ENCODE measurements at places on chromosomes 16 and 17.

DNA sequence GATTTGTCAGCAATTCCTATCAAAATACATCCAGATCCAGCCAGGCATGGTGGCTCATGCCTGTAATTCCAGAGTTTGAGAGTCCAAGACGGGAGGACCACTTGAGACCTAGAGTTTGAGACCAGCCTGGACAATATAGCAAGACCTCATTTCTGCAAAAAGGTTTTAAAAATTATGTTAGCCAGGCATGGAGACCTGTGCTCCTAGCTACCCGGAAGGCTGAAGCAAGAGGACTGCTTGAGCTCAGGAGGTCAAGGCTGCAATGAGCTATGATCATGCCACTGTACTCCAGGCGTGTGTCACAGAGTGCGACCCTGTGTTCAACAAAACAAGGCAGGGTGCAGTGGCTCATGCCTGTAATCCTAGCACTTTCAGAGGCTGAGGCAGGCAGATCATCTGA lies 215.2 kb downstream of the CPPED1 start:
- DNase-seq: no peak

DNA sequence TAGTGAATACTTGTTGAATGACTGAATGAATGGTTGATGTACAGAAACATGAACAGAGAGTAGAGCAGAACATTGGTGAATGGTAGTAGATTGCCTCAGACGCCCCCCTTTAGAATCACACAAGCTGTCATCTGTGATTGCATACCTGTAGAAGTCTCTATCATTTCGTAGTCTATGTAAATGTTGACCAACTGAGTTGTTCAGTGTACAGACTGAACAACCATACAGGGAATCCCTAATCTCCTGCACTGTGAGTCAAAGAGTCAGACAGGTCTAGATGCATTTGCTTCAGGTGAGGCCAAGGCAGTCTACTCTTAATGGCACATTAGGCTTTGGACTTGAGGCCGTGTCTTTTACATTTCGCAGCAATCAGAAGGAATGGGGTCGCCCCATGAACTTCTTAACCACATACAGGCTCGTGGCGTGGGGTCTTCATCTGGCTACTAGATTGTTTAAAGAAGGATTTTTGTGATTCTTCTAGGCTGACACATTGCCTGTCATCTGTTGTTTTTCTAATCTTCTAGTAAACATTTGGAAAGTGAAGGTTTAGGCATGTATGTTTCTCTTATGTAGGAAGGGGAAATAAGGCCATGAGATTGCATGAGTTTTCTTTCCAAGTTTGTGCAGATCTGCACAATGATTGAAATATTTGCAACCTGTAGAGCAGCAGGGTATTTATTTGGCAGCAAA lies 157.4 kb downstream of the WWOX start:
- DNase-seq: no peak

- no peak for DNase-seq
These were observed 36.6 kb upstream of the SMURF2 start for GRCh38 chr17:64698725-64699124.

DNA sequence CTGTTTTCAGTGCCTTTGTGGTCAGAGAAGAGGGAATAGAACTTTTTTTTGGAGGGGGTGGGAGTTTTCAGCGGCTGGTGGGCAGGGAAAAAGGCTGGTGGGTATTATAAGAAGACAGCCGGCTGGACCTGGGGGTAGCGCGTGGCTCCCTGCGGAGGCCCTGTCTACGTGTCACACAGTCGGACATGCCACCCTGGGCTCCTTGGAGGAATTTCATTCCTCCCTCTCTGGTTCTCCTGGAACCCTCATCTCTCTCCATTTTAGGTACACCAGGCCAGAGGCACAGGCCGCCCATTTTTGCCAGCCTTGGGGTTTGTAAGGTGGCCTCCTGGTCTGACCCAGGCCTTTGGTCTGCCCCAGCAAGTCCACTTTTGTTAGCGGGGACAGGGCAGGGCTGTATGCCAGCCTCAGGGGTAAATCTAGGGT lies 908 bp downstream of the FKBP10 start:
- no peak for DNase-seq

DNA sequence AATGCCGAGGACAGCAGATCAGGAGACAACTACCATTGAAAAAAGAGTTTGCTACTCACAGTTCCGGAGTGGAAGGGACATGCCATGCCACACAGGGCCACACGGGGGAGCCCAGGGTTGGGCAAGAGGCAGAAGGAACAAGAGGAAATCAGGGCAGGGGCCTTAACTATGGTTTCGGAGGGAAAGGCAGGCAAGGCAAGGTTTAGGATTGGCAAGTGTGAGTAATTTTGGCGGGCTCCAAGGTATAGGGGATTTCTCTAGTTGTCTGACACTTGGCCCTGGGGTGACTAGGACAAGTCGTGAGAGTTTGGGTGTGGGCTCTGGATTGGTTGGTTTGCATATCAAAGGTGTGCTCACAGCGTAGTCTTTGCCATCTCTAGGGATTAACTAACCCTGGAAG lies 27.0 kb upstream of the NTN1 start:
- peak; percentile 79 for DNase-seq

DNA sequence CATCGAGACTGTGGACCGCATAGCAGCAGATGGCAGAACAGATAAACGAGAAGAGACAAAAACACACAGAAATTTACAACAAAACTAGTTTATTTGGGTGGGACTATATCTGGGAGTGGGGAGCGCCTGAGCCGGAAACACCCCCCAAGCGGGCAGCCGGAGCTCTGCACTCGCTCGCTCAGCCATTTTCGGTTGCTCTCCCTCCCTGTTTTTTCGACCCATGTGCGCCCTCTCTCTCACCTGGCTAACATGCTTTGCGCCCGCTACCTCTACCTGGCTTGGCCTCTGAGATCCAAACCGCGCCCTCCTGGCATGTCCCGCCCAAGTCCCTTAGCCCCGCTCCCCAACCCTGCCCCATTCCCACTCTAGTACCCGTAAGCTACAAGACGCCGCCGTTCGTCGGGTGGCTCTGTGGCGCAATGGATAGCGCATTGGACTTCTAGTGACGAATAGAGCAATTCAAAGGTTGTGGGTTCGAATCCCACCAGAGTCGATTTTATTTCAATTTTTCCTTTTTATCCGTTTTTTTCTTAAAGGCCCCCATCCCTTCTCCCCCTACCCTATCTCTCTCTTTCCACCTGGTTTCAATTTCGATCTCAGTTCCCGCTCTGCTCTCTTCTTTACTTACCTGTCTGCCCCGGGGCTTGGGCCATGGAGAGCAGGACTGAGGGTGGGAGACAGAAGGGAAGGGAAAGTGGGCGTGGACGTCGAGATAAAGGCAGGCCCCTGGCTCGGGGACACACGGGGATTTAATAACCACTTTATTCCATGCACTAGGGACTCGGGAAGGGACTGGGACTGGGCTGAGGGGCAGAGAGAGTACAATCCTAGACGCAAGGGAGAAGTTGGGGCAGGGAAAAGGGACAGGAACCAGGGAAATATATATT lies 2.4 kb upstream of the ALOXE3 start:
- DNase-seq: peak; percentile 87

DNA sequence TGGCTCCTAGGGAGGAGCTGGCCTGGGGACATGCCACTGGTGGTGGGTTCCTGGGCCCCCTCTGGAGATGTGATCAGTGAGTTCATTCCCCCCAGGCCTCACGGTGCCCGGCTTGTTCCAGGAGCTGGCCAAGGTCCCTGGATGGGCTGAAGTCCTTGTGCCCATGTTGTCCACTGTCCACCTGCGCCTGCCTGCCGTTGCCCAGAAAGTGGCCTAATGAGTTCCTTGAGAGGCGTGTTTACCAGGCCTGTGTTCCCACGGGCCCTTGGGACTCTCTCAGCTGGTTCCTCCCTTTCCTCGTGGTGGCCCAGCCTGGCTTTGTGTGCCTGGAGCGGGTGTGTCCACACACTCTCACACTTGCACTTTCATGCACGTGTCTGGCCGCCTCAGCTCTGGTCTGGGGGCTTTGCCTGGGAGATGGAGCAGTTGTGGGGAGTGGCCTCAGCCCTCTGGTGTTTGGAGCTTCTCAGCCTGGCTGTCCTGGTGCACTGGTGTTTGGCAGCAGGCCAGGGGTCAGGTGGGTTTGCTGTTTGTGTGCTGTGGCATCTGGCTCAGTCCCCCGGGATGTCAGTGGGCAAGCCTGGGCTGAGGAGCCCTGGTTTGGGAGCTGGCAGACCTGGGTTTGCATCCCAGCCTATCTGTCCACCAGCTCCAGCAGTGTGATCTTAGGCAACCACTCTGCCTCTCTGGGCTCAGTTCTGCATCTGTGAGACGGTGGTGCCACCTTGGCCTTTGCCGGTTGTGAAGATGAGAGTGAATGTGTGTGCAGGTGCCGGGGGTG lies 18.0 kb downstream of the ADCY7 start:
- DNase-seq: peak; percentile 46

DNA sequence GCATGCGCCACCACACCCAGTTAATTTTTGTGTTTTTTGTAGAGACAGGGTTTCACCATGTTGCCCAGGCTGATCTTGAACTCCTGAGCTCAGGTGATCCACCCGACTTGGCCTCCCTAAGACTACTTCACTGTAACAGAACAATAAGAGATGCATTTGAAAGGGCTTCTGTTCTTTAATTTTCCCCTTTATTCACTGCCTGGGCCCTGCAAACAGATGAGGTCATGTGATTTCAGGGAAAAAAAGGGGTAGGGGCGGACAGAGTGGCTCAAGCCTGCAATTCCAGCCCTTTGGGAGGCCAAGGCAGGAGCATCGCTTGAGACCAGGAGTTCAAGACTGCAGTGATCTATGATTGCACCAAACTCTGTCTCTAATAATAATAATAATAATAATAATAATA lies 36.3 kb downstream of the TMEM114 start:
- no peak for DNase-seq

DNA sequence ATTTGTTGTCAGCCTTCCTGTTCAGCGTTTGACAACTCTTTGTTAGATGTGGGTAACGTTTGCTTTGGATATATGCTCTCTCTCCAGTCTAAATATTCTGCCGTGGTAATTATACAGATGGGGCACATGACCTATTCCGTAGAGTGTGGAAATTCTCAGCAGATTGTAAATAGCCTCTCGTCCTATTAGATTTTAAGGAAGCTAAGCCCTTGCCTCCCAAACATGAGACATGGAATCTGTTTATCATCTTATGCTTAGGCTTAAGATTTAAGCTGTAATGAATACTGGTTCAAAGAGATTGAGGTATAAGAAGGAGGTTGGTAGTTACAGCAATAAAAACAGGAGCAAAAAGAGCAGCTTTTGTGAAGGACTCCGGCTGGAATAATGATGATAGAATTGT lies 87.4 kb downstream of the RBFOX1 start:
- DNase-seq: no peak

GRCh38 chr17:2157675-2158395 lies 102.9 kb downstream of the HIC1 start:
- no peak for DNase-seq

Measured in colonic mucosa (tissue), 4 donors.